ENCODE measurements at places on chromosomes 7 and 10.

GRCh38 chr7:98135984-98136383 is 29.3 kb downstream of the LMTK2 start:
- DNase-seq, result peak; percentile 54

- DNase-seq, result no peak
Observed at GRCh38 chr7:590731-591551, 71.3 kb upstream of the PDGFA start.

- no peak for DNase-seq
Observed at GRCh38 chr10:100977436-100977835, 8.1 kb downstream of the SEMA4G start.

DNA sequence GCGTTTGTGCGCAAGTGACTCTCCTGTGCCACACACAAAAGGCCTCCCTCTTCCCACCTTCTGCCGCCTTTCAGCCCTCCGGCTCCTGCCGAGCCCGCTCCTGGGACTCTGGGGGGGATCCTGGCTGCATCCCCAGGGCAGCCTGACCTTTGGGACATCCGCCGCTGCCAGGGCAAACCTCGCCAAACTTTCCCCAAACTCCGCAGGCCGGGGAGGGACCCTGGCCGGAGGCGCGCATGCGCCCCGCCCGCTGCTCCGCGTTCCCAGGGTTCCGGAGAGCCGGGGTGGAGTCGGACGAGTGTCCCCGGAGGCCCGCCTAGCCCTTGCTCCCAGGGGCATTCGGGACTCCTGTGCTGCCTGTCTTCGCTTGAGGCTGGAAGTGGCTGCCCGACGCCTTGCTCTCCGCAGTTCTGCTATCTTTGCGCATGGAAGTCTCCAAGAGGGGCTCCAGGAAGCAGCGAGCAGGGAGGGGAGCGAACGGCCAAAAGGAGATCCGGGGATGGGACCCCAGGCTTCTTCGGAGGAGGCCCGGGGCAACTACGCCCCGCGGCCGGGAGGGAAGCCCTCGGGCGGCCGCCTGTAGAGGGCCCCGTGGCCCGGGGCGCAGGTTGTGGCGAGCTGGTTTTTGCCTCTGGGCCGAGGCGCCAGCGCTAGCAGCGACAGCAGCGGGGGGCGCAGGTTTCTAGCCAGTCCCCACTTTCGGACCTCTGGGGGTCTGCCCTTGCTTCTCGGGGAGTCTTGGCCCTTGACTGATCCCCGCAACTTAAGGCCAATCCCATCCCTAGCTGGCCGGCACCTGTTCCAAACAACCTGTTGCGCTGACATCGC is 7.0 kb downstream of the PTF1A start:
- no peak for DNase-seq

- no peak for DNase-seq
Observed at GRCh38 chr7:106504645-106505044, 156.3 kb downstream of the CCDC71L start.
